Heart right ventricle (tissue), 16 donors: ENCODE measurements at places on chromosomes 11 and 22. TPM values are rescaled to one million over a fixed set of nuclear protein-coding genes. Genes with fewer than 3 reads are reported as not detected.

Gene ZNRD2
- polyA plus RNA-seq = 92.0 TPM

Gene ASPHD2
- polyA plus RNA-seq = not detected

Gene SLC22A8
- polyA plus RNA-seq = not detected

Gene VPREB1
- polyA plus RNA-seq = not detected

Gene TUB
- 3.7 TPM for polyA plus RNA-seq

Gene PNPLA5
- not detected for polyA plus RNA-seq

DNA sequence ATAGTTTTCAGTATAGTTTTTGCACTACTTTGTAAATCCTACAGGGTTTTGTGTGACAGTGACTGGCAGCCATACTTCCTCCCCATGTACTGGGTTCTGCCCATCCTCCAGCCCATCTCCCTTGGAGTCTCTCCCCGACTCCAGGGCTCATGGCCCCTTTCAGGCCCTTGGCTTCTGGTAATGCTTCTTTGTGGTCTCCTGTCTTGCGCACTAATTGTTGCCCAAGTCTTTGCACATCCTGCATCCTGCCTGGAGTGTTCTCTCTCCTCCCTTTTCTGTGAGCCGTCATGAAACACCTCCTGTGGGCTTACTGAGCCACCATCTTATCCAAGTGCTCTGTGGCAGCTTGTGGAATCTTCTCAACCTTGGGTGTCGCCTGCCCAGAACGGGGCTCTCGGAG lies 11.4 kb upstream of the KCNQ1OT1 start:
- H3K27ac ChIP-seq = no peak overlapping the region
- H3K27me3 ChIP-seq = no peaks in the 10 kb centered on the region
- no peaks in the 10 kb centered on the region for H3K4me1 ChIP-seq

- H3K27ac ChIP-seq = no peak overlapping the region
- H3K36me3 ChIP-seq = no peaks in the 10 kb centered on the region
- H3K27me3 ChIP-seq = peaks cover 4% of the 10 kb centered on the region
- no peak overlapping the region for H3K4me3 ChIP-seq
Observed at GRCh38 chr11:60459345-60459744, 3.7 kb downstream of the MS4A1 start.

- peaks cover 26% of the 10 kb centered on the region for H3K27me3 ChIP-seq
- no peaks in the 10 kb centered on the region for H3K4me1 ChIP-seq
Observed at GRCh38 chr11:70916351-70916750, 336.0 kb downstream of the SHANK2 start.

DNA sequence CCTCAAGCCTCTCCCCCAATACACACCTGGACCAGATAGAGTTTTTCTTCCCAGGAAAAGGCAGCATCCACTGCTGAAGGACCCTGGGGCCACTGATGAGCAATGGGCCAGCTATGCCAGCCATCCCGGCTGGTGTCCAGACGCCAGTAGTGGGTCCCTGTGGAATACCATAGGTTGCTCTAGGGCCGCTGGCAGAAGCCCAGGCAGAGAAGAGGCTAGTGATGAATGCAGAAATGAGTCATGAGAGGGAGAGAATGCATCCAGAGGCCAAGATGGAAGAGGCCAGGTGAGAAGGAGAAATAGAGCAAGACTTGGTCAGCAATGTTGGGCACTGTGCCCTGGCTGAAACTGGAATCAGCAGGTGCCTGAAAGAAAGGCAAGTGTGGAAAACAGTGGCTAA lies 8.9 kb downstream of the HPX start:
- no peak overlapping the region for H3K27ac ChIP-seq
- H3K36me3 ChIP-seq = no peaks in the 10 kb centered on the region
- no peak overlapping the region for H3K4me3 ChIP-seq
- no peaks in the 10 kb centered on the region for H3K4me1 ChIP-seq

DNA sequence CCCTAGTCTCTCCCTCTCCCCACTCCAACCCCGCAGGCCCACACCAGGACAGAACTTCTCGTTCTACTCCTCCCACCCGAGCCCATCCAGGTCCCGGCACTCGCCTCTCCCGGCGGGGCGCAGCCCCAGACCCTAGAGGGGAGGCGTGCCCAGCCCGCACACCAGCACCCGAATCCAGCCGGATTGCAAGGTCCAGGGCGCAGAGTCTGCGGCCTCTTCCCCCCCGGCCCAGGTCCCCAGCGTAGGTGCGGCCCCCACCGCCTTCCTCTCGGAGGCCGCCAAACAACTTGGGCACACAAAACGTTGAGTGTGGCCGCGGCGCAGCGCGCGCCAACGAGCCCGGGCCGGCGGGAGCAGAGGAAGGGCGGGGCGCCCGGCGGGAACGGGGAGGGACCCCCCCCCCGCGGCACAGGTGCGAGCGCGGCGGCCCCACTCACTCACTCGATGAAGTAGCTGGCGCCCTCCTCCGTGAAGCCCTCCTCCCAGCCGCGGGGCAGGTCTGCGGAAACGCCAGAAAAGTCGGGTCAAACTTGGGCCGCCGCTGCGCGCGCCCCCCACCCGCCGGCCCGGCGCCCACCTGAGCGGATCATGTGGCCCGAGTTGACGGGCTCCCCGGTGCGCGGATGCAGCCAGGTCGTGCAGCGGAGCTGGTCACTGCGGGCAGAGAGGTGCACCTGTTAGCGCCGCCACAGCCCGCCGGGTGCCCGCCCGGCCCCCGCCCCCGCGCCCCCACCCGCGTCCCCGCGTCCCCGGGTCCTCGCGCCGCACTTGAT lies 480 bp downstream of the PLEKHA7 start:
- DNase-seq = no peak
- peak overlapping the region; percentile 48 for H3K27ac ChIP-seq
- no peaks in the 10 kb centered on the region for H3K36me3 ChIP-seq
- peak overlapping the region; percentile 70 for H3K4me3 ChIP-seq
- H3K4me1 ChIP-seq = peaks cover 13% of the 10 kb centered on the region

DNA sequence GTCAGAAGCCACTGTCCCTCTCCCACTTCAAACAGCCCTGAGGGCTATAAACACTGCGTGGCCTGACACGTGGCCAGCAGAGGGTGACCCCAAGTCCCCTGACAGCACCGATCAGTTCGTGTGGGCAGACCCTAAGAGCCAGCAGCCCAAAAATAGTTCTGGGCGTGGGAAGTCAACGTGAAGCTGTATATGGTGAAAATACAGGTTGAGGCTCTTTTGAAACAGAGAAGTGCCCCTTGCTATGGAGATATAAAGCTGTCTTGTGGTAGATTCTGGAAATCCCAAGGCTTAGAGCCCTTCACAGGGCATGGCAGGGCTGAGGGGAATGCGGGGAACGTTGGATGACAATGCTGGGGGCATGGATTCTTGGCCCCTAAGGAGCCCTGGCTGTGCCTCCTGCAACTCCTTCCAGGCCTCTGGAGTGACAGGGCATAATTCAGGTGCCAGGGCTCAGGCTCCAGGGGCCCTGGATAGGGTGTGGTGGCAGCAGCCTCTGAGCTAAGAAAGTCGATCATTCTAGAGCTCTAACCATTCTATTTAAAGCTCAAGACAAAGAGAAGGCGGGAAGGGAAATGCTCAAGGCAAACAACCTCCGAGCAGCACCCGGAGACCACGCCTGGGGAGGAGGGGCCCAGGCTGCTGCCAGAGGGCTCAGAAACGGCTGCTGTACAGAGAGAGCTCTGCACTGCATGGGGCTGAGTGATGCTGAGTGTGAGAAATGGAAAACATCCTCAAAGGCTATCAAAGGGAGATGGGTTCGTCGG lies 60.4 kb upstream of the CD5 start:
- peak; percentile 67 for DNase-seq
- no peaks in the 10 kb centered on the region for H3K36me3 ChIP-seq
- peak overlapping the region; percentile 27 for H3K27ac ChIP-seq
- H3K27me3 ChIP-seq = no peaks in the 10 kb centered on the region
- H3K4me3 ChIP-seq = no peak overlapping the region

DNA sequence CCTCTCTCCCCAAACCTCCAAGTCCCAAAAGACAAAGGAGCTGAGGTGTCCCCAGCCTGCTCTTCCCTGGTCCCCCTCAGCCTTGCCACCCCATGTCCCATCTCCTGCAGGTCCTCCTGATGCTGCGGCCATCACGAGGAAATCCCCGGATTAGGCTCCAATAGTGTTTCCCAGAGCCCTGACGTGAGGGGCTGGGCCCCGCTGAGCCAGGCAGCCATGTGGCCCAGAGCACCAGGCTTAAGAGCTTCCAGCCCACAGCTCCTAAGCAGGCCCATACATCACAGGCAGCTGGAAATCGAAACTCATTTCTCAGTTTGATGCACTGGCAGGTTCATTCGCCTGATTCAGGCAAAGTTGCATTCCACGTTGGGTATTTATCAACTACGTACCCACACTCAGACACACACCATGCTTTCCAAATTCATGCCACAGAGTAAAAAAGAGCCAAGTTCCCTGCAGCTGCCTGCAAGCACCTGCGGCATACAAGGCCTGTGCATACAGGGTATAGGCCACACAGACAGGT lies 114.2 kb downstream of the CHST1 start:
- no peak for DNase-seq
- no peaks in the 10 kb centered on the region for H3K36me3 ChIP-seq
- H3K27ac ChIP-seq = no peak overlapping the region
- no peak overlapping the region for H3K4me3 ChIP-seq
- H3K27me3 ChIP-seq = no peaks in the 10 kb centered on the region

GRCh38 chr22:22362311-22362710 lies 117.7 kb downstream of the VPREB1 start:
- no peak overlapping the region for H3K27ac ChIP-seq
- no peak overlapping the region for H3K4me3 ChIP-seq
- H3K27me3 ChIP-seq = peaks cover 51% of the 10 kb centered on the region
- DNase-seq = no peak

GRCh38 chr22:30280505-30280904 lies 8.8 kb downstream of the CASTOR1 start:
- H3K4me1 ChIP-seq = peaks cover 7% of the 10 kb centered on the region
- no peak overlapping the region for H3K27ac ChIP-seq
- H3K36me3 ChIP-seq = no peaks in the 10 kb centered on the region

- no peak for DNase-seq
- H3K36me3 ChIP-seq = no peaks in the 10 kb centered on the region
- no peaks in the 10 kb centered on the region for H3K27me3 ChIP-seq
- no peaks in the 10 kb centered on the region for H3K4me1 ChIP-seq
Observed at GRCh38 chr11:26073646-26074045, 258.3 kb upstream of the ANO3 start.

DNA sequence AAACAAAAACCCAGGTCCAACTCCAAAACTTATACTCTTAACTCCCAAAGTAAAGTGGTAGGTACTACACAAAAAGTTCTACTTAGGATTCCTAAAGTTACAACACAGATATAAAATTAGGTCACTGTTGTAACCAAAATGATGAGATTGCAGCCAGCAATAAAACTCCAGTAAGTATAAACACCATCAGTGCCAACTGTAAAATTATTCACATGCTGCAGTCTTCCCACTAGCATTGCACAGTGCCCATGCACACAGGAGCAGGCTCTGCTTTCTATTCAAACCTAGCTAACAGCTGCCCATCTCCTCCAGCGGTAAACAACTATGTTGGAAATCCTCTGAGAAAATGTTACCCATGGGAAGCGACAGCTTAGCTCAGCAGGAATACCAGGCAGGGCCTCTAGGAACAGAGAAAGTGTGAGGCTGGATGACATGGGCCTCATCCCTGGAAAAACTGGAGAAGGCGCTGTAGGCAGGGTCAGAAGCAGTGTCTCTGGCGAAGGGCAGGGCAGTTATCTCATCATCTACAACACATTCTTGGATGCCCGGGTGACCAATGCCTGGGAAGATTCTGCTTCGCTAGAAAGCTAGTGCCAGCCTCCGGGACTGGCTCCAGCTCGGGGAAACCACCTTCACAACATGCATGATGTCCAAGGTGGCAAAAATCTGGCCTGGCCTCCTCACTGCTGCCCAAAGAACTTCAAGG lies 9.1 kb downstream of the CPT1A start:
- no peak for DNase-seq
- peaks cover 15% of the 10 kb centered on the region for H3K36me3 ChIP-seq
- no peak overlapping the region for H3K4me3 ChIP-seq
- H3K27me3 ChIP-seq = no peaks in the 10 kb centered on the region
- peaks cover 81% of the 10 kb centered on the region for H3K4me1 ChIP-seq

DNA sequence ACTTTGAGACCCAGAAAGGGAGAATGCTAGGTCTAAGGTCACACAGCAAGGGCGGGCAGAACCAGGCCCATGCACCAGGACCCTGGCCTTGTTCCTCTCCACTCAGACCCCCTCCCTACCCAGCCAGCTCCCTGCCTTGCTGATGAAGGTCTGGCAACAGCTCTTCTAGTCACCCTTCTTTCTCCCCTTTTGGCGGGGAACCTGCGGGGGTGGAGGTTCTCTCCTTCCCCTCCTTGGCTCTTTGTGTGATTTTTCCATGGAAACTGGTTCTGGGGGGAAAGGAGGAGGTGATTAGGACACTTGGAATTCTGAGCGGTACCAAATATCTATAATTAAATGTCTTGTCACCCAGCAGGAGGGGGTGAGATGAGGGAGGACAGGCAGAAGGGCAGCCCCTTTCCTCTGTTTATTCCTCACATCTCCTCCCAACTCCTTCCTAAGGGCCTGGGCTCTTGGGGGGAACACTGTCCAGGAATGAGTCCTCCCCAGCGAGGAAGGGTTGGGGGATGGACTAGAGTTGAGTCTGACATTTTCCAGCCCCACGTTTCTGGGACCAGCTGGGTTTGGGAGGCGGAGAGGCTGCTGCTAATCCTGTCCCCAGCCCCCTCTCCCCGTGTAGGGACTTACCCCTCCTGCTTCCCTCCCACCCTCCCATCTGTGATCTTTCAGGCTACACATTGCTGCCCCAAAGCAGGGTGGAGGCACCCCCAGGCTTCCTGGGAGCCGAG lies 7.4 kb downstream of the ARHGEF17 start:
- peak overlapping the region; percentile 83 for H3K4me3 ChIP-seq
- H3K4me1 ChIP-seq = peaks cover 100% of the 10 kb centered on the region
- peak overlapping the region; percentile 100 for H3K27ac ChIP-seq

- H3K27ac ChIP-seq = peak overlapping the region; percentile 95
- no peaks in the 10 kb centered on the region for H3K36me3 ChIP-seq
- DNase-seq = no peak
- peak overlapping the region; percentile 58 for H3K4me3 ChIP-seq
- no peaks in the 10 kb centered on the region for H3K4me1 ChIP-seq
- no peaks in the 10 kb centered on the region for H3K27me3 ChIP-seq
Observed at GRCh38 chr11:5690216-5690615, 626 bp downstream of the TRIM22 start.

GRCh38 chr11:112610494-112610893 lies 349.8 kb upstream of the PLET1 start:
- DNase-seq = no peak
- no peak overlapping the region for H3K27ac ChIP-seq
- H3K27me3 ChIP-seq = no peaks in the 10 kb centered on the region
- H3K4me3 ChIP-seq = no peak overlapping the region
- peaks cover 38% of the 10 kb centered on the region for H3K4me1 ChIP-seq
- H3K36me3 ChIP-seq = no peaks in the 10 kb centered on the region
